ENCODE measurements at places on chromosomes 2 and 18.

DNA sequence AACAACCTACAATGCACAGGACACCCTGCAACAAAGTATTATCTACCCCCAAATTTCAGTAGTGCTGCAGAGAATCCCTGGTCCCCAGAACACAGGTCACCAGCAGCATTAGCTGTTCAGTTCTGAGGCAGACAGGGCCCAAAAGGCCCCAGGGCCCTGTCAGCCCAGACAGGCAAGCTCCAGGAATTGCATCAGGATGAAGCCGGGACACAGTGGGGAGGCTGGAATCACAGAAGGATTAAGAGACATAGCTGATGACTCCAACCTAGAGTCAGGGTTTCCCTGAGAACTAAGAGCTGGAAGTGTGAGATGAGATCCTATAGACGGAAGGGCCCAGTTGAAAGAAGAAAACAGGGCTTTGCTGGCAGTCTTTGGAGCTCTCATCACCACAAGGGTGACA lies 148.1 kb downstream of the GALNT14 start:
- no peak for DNase-seq

DNA sequence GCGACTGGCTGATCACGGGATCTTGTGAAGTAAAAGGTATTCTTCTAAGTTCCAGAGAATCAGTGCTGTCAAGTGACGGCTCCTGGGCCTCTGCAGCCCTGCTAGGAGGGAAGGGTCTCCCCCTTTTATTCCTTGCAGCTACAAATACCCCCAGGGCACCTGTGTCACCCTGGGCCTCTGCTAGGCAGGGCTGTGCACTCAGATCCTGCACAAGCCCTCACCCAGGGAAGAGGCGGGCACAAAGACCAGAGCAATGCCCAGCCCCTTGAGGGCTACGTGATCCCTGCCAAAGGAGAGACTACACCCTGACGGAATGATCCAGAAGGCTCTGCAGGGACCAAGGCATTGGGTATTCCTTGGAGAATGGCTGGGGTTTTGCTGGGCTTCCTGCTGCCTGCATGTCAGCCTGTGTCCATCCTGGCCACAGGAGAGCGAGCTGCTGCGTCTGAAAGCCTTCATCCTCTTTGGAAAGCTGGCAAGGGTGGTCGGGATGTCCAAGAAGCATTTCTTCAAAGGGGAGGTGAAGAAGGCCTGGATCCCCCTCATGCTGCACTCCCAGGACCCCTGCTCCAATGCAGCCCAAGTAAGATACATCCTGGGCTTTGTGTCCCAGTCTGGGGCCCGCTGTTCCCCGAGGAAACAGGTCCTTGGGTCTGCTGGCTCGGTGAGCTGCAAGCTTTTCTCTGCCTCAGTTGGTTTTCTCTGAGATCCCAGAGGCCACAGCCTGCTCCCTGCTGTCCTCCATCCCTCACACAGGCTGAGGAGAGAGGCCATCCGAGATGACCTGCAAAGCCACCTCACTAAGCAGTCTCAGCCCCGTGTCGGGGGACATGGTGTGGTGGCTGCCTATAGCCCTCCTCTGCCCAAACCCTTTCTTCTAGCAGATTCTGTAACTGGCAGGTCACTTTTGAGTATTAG lies 24.9 kb downstream of the HJURP start:
- no peak for DNase-seq

DNA sequence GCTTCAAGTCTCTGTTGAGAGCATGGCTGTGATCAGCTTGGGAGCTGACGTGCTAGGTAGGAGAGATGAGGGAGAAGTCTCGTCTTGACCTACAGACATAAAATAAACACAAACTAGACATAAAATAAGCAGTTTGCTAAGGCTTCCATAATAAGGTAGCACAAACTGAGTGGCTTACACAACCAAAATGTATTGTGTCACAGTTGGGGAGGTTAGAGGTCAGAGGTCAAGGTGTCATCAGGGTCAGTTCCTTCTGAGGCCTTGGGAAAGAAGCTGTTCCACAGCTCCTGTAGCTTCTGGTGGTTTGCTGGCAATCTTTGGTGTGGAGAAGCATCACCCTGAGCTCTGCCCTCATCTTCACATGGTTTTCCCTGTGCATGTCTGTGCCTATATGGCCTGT lies 20.2 kb downstream of the DAW1 start:
- no peak for DNase-seq

DNA sequence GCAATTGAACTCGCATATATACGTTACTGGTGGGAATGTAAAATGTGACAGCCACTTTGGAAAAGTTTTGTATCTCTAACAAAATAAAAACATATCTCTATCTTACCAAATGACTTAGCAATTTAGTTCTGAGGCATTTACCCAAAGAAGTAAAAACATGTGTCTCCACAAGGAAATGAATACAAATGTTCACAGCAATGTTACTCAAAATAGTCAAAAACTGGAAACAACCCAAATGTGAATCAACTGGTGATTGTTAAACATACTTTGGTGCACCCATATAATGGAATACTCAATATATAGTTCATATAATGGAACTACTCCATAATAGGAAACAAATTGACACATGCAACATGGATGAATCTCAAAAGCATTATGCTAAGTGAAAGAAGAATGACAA lies 70.4 kb upstream of the DNER start:
- no peak for DNase-seq

GRCh38 chr2:104120171-104120570 lies 733.7 kb upstream of the POU3F3 start:
- DNase-seq, result no peak

DNA sequence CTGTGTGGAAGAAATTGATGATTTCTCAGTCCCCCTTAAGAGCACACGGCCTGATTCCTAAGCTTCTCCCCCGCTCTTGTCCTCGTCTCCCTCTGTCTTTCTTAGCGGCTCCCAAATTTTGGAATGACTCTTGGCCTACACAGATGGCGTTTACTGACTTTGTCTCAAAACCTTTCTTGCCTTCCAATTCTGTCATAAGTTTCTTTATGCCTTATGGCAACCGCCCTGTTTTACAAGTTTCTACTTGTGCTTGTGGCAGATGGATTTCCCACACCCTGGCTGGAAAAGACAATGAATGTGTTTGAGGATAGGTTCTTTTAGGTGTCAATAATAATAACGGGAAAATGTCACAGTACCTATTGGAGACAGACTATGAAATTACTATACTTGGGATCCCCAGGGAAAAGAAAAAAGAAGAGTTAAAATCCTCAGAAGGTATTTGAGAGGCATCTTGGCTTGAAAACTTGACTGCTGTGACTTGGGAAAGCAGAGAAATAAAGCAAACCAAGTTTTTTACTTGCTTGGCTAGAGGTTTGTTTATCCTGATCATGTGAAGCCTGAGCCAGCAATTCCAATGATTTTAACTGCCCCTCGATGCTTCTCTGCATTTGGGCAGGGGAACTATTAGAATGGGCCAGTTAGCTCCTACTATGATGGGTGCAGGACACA lies 276.4 kb downstream of the HRH4 start:
- DNase-seq, result no peak

DNA sequence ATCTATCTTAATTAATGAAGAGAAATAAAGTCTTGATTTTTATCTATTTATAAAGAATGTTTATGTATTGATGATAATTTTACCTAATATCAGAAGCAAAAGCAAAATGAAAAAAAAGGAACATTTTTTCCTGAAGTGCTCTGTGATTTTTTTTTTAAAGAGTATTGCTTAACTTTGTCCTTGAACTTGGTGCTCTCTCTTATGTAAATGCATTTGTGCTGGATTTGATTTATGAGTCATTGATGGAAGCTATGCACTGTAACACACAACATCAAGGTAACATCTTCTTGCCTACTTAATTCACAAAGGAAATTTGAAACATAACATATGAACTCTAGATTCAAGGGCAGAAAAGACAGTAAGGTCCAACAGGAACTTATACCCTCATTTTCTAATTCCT lies 312.9 kb upstream of the CDH19 start:
- DNase-seq, result no peak

- DNase-seq, result no peak
Observed at GRCh38 chr18:73313476-73313875, 445.7 kb upstream of the NETO1 start.

DNA sequence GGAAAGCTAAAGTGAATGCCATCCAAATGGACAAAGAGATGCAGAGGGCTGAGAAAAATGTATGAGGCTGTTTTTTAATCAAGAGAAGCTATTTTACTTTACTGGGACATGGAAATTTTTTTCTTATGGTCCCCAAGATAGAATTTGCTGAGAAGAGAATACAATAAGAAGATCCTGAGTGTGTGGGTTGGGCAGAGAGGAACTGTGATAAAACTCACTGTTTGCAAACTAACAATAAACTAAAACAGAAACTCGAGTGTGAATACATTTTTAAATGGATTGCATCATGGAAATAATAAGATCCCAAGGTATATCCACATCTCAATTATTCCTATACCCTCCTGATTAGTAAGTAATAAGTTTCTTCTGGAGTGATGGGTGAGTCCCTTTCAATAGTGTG lies 4.4 kb downstream of the NEB start:
- DNase-seq, result no peak

DNA sequence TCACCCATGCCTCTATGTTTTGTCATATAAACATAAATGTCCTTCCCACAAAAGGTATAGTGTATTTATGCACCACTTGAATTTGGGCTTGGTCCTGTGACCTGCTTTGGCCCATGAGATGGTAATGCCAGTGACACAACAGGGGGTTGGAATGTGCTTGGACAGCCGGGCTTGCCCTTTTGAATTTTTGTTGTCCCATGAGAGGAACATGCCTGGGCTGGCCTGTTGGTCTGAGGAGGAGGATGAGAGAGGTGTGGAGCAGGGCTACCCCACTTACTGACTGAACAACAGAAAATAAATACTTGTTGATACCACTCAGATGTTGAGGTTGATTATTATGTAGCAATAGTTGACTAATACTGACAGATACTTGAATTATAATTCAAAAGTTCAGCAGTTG lies 63.2 kb upstream of the TCF4 start:
- no peak for DNase-seq

GRCh38 chr18:77359561-77360314 lies 110.1 kb downstream of the GALR1 start:
- no peak for DNase-seq

DNA sequence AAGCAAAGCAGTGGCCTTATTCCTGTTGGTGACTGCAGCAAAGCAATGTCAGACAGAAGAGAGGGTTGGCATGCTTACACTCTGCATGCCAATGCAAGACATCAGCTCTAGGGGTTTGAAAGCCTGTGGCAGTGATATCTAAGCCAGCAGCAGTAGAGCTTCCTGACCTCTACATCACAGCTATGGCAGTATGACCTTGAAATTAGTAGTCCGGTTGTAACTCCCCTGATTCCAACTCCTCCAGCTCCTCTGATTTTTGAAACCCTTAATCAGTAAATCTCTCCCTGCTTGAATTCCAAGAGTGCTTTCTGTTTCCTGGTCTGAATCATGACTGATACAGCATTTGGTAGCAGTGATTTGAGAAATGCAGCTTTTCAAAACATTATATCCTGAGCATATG lies 60.0 kb upstream of the LRP1B start:
- no peak for DNase-seq

DNA sequence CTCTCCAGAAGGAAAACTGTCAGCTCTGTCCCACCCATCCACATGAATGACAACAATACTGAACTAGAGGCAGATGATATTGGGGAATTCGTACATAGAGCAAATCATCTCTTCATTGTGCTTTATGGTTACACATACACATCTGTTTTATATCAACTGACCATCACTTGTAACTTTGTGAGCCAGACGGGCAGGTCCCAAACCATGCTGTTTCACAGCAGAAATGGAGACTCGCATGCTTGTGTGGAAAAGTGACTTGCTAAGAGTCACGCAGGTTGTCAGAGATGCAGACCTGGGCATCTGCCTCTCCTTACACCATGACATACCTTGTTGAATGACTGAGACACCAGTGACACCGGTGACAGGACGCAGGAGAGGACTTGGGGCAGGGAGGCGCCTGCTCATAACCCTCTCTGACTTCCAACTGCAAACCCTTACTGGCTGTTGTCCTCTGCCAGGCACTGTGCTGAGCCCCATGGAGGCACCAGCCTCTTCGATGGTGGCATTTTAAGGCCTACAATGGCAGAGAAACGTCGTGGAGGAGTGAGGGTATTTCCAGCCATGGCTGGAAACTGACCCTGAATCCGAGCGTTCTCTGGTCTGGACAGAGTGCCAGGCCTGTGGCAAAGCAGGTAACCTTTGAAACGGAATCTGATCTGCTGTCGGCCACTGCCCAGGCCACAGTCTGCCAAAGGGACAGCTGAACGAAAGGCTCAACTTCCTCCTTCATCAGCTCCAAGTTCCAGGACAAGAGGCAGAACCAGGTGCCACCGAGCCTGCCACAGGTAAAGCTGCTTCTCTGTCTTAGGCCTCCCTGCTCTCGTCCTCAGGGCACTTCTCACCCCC lies 26.9 kb upstream of the ROCK2 start:
- DNase-seq, result no peak

GRCh38 chr18:78612318-78612717 lies 367.3 kb upstream of the SALL3 start:
- DNase-seq, result no peak

GRCh38 chr18:30889519-30890301 lies 152.8 kb downstream of the DSC3 start:
- no peak for DNase-seq

- DNase-seq, result no peak
Observed at GRCh38 chr2:149068225-149068995, 29.9 kb downstream of the LYPD6B start.

DNA sequence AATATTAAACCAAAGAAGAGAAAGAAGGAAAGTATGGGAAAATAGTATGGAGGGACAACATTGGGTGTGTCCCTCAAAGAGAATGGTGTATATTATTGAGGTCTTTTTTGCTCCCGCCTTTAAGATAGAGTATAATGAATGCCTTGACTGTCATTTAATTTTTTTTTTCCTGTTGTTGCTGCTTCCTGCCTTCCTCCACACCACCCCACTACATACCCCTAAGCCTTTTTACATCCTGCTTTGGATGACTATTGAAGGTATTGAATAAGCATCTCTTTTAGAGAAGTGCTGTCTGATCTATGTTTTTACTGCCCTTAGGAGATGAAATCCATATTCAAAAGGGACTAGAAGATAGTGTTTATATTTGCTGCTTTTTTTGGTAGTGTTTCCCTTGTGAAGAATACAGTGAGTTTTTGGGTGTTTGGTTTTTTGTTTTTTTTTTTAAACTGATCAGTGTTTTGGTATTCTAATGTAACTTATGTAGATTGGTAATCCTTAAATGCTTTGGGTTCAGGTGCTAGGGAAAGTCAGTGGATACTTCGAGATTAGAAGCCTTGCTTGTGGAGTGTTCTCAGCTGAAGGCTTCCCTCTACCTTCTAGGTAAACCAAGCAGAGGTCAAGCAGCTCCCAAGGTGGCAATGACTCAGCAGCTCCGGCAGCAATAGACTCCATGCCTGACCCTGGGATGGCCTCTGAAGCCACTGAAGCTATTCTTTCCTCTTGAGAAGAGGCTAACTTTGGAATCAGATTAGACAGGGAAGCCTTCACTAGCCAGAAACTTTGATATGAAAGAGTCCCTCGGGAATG lies 5.0 kb downstream of the FZD7 start:
- no peak for DNase-seq

- peak; percentile 88 for DNase-seq
Observed at GRCh38 chr2:196927376-196928225, 1.1 kb upstream of the PGAP1 start.
